Stimulated activated CD8-positive, alpha-beta memory T cell treated with anti-CD3 and anti-CD28 coated beads, Interleukin-7, amount 100 ng/mL, for 1 hour (primary cell): ENCODE measurements at places on chromosomes 3 and 15.

DNA sequence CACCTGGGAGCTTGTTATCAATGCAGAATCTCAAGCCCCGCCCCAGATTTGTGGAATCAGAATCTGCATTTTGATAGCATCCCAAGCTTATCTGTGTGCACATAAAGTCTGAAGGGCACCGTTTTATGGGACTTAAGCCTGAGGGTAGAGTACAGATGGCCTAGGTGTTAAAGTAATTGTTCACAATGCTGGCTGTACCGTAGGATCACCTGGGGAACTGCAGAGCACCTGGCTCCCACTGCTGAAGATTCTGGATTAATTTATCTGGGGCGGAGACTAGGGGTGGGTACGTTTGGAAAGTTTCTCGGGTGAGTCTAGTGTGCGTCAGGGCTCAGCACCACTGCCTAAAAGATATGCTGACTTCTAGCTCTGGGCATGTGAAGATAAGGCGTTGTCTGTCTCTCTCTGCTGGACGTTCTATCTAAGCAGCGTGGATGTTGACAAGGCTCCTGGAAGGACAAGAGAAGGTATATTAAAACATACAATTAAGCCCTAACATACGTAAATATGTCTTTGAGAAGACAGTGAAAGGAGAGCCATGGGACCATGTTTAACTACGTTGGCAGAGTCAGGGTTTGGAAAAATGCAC is 63.2 kb upstream of the RASGRP1 start:
- no peak for DNase-seq

DNA sequence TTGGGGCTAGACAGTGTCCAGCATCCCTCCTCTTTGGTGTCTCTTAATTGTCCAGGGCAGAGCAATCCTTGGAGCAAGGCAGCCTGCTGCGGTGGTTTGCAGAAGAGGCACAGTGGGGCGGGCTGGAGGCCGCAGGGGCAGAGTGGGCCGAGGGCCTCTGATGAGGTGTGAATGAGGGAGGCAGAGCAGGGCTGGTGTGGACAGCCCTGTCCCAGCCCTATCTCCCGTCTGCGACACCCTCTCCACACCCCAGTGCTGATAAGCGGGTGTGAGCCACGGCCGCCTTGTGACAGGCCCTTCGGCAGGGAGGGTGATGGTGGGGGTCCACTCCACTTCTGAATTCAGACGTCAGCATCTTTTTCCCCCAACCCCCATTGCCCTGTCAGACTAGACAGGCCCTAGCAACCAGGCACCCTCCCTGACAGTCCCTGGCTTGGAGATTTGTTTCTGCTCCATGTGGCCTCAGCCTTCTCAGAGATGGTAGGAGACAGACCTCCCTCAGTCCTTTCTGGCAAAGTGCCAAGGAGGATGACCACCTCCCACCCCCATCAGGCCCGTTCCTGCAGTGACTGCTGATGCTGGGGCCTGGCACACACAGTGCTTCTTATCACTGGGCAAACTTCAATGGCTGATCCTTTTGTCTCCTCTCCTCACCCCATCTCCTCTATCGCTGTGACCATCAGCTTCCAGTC is 37.3 kb downstream of the EXOG start:
- no peak for DNase-seq

DNA sequence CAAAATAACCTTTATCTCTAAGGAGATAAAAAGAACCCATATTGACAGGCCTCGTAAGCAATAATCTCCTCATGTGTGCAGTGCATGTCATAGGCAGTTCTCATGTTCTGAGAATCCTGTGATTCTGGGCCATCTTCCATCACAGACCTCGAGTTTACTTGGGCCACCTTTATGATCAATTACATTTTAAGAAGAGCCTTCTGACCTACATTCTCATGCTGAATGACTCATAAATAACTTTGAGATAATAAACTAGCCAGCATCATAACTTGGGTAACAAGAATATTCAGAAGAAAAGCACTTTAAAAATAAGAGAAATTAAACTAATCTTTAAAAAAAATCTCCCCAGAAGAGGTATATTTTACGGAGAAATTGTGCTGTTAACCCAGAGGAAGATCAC is 310.7 kb upstream of the ZNF717 start:
- DNase-seq: no peak

GRCh38 chr15:67720556-67721175 is 104.6 kb upstream of the SKOR1 start:
- no peak for DNase-seq
